ENCODE measurements at places on chromosomes 6 and 20. TPM values are rescaled to one million over a fixed set of nuclear protein-coding genes. Genes with fewer than 3 reads are reported as not detected.
A peak's percentile ranks its signal among the peaks of the same experiment; 100 is the strongest.

Gene CPNE5
- total RNA-seq = 0.59 TPM

Gene EBF4
- 0.66 TPM for total RNA-seq

Gene FGD2
- 1.3 TPM for total RNA-seq

Gene SAPCD1
- total RNA-seq = 6.1 TPM

Gene KCTD20
- total RNA-seq = 52.3 TPM

Gene EFCAB8
- 0.35 TPM for total RNA-seq

Gene NINL
- total RNA-seq = 1.5 TPM

Gene ACOT13
- total RNA-seq = 19.6 TPM

Gene DAAM2
- total RNA-seq = not detected

Gene CRIP3
- total RNA-seq = not detected

Gene ZHX3
- 15.3 TPM for total RNA-seq

GRCh38 chr20:59105581-59105980 is 58.0 kb upstream of the ZNF831 start:
- no peak overlapping the region for H3K4me3 ChIP-seq
- peaks cover 7% of the 10 kb centered on the region for H3K4me1 ChIP-seq
- no peak overlapping the region for H3K27ac ChIP-seq
- H3K27me3 ChIP-seq = no peaks in the 10 kb centered on the region

GRCh38 chr20:47905628-47906347 is 120.5 kb upstream of the SULF2 start:
- DNase-seq = no peak
- H3K4me1 ChIP-seq = no peaks in the 10 kb centered on the region
- no peak overlapping the region for H3K27ac ChIP-seq
- H3K4me3 ChIP-seq = no peak overlapping the region
- no peaks in the 10 kb centered on the region for H3K27me3 ChIP-seq

- H3K4me1 ChIP-seq = no peaks in the 10 kb centered on the region
- DNase-seq = no peak
- H3K27ac ChIP-seq = no peak overlapping the region
- H3K36me3 ChIP-seq = no peaks in the 10 kb centered on the region
- no peak overlapping the region for H3K4me3 ChIP-seq
Observed at GRCh38 chr6:151096255-151096612, 143.5 kb upstream of the AKAP12 start.

- H3K27me3 ChIP-seq = no peaks in the 10 kb centered on the region
- no peak for DNase-seq
- H3K36me3 ChIP-seq = no peaks in the 10 kb centered on the region
- H3K4me3 ChIP-seq = no peak overlapping the region
- H3K27ac ChIP-seq = no peak overlapping the region
- no peaks in the 10 kb centered on the region for H3K4me1 ChIP-seq
Observed at GRCh38 chr20:20199361-20200160, 147.2 kb downstream of the CFAP61 start.

- no peaks in the 10 kb centered on the region for H3K27me3 ChIP-seq
- no peak overlapping the region for H3K4me3 ChIP-seq
- DNase-seq = no peak
- H3K36me3 ChIP-seq = no peaks in the 10 kb centered on the region
- no peak overlapping the region for H3K27ac ChIP-seq
- H3K4me1 ChIP-seq = no peaks in the 10 kb centered on the region
Observed at GRCh38 chr6:114030767-114031166, 59.8 kb upstream of the HDAC2 start.

GRCh38 chr6:107780226-107780625 is 43.9 kb downstream of the SCML4 start:
- H3K4me3 ChIP-seq = no peak overlapping the region
- no peaks in the 10 kb centered on the region for H3K36me3 ChIP-seq
- peaks cover 37% of the 10 kb centered on the region for H3K4me1 ChIP-seq
- DNase-seq = no peak
- H3K27ac ChIP-seq = no peak overlapping the region

- no peaks in the 10 kb centered on the region for H3K36me3 ChIP-seq
- no peak overlapping the region for H3K4me3 ChIP-seq
- H3K27me3 ChIP-seq = no peaks in the 10 kb centered on the region
- no peak overlapping the region for H3K27ac ChIP-seq
- no peak for DNase-seq
Observed at GRCh38 chr20:46222521-46223007, 85.7 kb downstream of the CDH22 start.

GRCh38 chr6:18433059-18433458 is 45.9 kb downstream of the RNF144B start:
- H3K27ac ChIP-seq = no peak overlapping the region
- H3K4me3 ChIP-seq = no peak overlapping the region
- H3K36me3 ChIP-seq = no peaks in the 10 kb centered on the region
- H3K4me1 ChIP-seq = no peaks in the 10 kb centered on the region
- no peak for DNase-seq

GRCh38 chr6:3739311-3739897 is 12.1 kb downstream of the PXDC1 start:
- H3K27ac ChIP-seq = no peak overlapping the region
- peaks cover 6% of the 10 kb centered on the region for H3K4me1 ChIP-seq
- peaks cover 5% of the 10 kb centered on the region for H3K27me3 ChIP-seq
- no peak for DNase-seq

GRCh38 chr20:31704225-31705119 is 18.2 kb downstream of the BCL2L1 start:
- H3K4me3 ChIP-seq = no peak overlapping the region
- H3K27ac ChIP-seq = peak overlapping the region; percentile 28
- H3K27me3 ChIP-seq = no peaks in the 10 kb centered on the region
- DNase-seq = no peak

DNA sequence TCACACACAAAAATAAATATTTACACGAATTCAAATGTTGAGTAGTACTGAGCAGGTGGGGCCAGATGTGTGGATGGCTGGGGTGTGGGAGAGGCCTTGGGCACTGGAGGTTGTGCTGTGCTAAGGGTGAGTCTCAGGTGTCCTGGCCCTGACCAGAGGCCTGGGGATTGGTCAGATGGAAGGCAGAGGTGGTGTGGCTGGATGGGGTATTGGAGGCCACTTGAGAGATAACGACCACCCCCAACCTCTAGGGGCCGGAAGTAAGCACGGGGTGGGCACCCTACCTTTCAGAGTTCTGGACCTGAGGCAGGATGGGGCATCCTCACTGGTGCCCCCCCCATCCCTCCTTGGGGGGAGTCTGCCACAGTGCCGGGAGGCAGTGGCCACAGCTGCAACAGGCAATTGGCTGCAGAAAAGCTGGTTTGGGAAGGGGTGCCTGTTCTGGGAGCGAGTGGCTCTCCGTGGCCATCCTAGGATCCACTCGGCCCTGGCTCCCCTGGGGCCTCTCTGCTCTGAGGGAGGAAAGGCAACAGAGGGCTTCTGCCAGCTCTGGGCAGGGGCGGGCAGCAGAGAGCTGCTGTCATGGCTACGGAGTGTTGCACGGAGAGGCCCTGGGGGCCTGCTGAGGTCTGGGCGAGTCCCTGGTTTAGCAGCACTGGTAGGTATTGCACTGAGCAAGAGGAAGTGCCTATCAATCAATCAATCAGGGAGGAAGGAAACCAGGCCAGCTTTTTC is 87.6 kb downstream of the ASXL1 start:
- H3K27ac ChIP-seq = no peak overlapping the region
- no peak for DNase-seq
- H3K27me3 ChIP-seq = no peaks in the 10 kb centered on the region
- no peaks in the 10 kb centered on the region for H3K4me1 ChIP-seq
- H3K36me3 ChIP-seq = peaks cover 25% of the 10 kb centered on the region

DNA sequence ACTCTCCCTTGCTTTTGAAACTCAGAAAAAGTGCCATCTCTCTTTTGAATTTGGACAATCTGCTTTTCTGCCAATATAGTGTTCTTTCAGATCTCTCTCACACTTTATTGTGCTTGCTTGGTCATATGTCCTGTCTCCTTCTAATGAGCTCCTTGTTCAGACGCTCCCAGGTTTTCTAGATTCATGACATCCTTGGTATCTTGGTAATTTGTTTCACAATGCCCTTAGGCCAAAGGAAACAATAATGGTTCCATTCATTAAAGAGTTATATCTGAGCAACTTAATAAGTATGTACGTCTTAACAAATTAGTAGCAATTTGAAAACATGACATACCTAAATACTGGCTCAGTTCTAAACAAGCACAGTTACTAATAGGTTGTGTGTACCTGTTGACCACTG is 293.4 kb upstream of the SPTLC3 start:
- DNase-seq = no peak
- no peak overlapping the region for H3K4me3 ChIP-seq
- H3K36me3 ChIP-seq = no peaks in the 10 kb centered on the region

DNA sequence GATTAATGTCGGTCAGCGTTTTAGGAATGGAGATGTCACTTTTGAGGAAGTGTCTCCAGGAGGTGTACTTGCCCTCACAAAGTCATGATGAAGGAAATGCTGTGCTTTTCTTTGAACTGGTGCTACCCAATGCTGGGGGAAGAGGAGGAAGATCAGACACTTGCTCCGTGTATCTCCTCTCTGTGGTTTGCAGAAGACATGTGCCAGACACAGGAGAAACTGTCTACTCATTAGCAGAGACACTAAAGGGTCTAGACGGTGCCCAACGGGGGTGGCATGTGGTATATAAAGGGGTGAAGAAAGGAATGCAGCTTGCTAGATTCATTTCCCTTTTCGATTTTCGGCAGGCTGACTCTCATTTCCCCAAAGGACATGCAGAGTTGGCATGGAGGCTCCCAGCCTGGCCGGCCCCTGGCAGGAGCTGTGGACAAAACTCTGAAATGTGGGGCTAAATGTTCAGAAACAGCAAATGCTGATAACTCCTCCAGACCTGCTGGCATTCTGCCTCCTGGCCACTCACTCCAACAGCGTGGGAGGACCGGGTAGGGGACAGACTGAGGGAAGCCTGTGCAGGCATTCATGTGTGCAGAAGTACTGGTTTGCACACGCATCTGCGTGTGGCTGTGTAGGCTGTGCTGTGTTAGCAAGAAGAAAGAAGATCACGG is 59.6 kb upstream of the QKI start:
- no peak overlapping the region for H3K27ac ChIP-seq
- H3K36me3 ChIP-seq = no peaks in the 10 kb centered on the region
- H3K4me1 ChIP-seq = no peaks in the 10 kb centered on the region
- H3K4me3 ChIP-seq = no peak overlapping the region

DNA sequence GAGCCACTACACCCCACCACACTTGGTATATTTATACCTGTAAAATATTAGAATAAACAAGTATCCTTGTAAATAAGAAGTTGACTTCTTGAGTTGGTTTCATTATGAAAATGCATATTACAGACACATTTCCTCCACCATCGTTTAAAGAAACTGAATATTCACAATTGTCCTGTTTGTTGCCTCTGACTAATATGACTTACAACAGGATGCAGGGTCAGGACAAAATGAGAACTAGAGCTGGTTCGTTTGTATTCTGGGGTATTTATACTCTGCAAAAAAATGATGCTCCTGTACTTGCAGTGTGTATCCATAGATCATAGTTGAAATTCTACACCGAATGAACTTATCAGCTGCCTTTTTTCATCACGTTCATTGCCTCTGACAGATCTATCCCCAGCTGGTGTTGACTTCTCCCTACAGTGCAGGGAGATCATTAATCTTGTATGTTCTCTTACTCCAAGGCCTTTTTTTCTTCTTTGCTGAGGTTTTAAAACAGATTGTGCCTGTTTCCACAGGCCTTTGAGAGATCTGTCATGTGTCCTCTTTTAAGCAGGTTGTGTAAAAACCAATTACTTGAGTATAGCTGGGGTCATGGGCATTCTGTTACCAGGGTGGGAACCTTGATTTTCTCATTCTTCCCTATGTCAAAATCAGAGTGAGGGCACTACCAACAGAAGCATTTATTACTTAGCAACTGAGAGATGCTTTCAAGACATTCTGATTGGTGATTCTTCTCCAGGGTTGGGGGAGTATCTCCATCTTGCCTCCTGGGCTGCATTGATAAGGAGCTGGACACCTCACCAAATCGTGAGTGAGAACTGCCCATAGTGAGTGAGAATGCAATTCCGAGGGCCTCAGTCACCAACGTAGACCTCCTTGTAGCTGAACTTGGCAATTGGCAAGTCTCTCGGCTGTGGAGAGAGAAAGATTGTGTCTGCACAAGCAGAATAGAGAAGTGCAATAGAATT is 78.8 kb upstream of the CD83 start:
- H3K27ac ChIP-seq = no peak overlapping the region
- H3K36me3 ChIP-seq = no peaks in the 10 kb centered on the region
- no peak for DNase-seq
- no peak overlapping the region for H3K4me3 ChIP-seq
- H3K27me3 ChIP-seq = no peaks in the 10 kb centered on the region

DNA sequence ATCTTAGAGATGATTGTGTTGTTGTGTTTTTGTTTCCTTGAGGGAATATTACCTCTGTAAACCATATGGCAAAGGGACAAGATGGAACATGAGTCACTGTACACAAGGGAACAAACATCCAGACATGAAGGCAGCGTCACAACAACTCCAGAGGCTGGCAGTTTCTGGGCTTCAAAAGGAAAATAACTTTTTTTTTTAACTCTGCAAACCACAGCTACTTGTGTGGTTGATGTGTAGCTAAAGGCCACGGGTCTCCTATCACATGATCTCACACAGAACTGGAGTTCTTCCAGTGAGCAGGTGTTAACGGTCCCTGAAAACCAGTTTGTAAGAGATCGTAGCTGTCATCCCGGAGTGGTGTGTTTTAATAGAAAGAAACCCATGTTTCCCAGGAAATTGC is 33.2 kb upstream of the HBS1L start:
- H3K36me3 ChIP-seq = no peaks in the 10 kb centered on the region
- no peaks in the 10 kb centered on the region for H3K27me3 ChIP-seq

DNA sequence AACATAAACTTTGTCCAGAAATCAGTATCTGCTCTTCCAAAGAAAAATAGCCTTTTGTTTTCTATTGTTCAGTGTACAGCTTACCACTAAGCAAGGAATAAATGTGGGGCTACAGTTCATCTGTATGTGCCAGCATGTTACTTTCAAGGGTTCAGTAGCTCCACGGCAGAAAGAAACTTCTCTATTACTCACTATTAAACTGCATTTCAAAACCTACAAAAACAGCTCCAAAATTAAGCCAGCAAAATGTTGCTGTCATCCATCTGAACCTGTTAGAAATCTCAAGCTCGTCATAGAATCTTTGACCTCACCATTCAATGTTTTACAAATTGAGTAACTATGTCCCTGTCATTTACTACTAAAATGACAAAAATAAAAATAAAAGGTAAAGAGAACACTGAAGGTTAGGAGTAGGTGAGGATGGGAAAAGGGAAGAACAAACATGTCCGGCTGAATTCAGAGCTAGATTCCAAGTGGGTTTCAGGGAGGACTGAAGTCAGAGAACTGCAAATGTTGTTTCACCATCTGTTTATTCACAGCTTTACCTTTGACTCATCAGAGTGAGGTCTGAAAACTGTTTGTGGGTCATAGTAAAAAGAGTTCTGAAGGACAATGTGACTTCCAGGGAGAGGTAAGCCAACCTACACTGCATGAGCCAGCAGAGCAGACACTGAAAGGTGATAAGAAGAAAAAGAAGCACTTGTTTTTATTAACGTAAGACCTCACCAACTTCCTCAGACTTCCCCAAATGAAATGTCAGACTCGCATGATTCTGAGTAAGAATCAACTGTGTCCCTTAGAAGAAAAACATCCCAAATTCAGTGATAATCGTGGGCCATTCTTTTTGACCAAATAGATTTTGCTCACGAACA is 62.0 kb downstream of the ATXN1 start:
- H3K36me3 ChIP-seq = no peaks in the 10 kb centered on the region
- H3K27me3 ChIP-seq = no peaks in the 10 kb centered on the region
- peaks cover 41% of the 10 kb centered on the region for H3K4me1 ChIP-seq
- no peak for DNase-seq

GRCh38 chr6:4613795-4614194 is 162.4 kb upstream of the CDYL start:
- DNase-seq = no peak
- H3K27me3 ChIP-seq = no peaks in the 10 kb centered on the region
- no peaks in the 10 kb centered on the region for H3K36me3 ChIP-seq
- H3K4me3 ChIP-seq = no peak overlapping the region
- H3K27ac ChIP-seq = no peak overlapping the region

Data from CD8-positive, alpha-beta memory T cell (primary cell).